ENCODE measurements at places on chromosomes 13 and 19. TPM values are rescaled to one million over a fixed set of nuclear protein-coding genes. Genes with fewer than 3 reads are reported as not detected.

Gene IGFL1
- not detected for total RNA-seq

Gene SHISA2
- not detected for total RNA-seq

Gene TPTE2
- total RNA-seq = not detected

Gene PALM3
- total RNA-seq = 0.28 TPM

Data from right atrium auricular region (tissue), 2 donors.